PC-3 (cell line): ENCODE measurements at places on chromosomes 13 and 19.

GRCh38 chr19:50647879-50648615 lies 1.2 kb upstream of the C19orf81 start:
- no peak for DNase-seq

DNA sequence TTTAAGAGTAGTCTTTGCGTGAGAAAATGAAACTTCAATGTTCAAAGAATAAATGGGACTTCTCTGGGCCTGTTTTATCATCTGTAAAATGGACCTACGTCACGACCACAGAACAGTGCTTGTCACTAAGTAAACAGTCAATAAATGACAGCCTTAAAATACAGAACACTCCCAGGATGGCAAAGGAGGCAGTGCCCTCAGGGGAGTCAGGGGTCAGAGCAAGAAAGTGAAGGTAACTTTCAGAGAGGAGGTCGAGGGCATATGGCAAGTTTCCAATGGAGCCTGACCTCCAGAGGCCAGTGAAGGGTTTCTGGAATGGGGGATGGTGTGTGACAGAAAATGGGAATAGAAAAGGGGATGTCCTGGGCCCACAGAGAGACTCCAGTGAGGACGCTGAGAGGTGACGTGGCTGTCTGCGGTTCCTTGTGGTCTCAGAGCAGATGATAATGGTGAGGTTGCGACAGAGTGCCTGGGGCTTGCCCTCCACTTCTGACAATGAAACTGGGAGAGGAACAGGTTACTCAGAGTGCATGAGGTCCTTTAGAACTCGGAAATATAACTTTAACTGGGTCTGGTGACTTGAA lies 91.8 kb downstream of the UBL3 start:
- peak; percentile 91 for DNase-seq

DNA sequence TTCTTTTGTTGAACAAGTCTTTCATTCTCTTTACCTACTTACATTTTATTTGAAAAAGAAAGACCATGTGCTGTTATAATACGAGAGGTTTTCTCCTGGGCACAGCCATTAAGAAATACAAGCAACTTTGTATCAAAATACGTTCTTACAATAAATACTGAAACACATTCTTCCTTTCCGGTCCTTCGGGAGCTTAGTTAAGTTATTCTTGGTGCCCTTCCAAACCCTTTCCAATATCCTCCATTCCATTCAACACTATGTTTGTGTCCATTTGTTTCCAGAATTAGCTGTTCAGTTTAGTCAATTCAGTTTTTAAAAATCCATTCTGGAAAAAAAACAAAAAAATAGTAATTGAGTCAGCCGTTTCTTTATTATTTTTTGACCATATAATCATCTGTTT lies 746.8 kb upstream of the SLC10A2 start:
- no peak for DNase-seq

GRCh38 chr13:100069278-100069677 lies 19.6 kb upstream of the PCCA start:
- no peak for DNase-seq

DNA sequence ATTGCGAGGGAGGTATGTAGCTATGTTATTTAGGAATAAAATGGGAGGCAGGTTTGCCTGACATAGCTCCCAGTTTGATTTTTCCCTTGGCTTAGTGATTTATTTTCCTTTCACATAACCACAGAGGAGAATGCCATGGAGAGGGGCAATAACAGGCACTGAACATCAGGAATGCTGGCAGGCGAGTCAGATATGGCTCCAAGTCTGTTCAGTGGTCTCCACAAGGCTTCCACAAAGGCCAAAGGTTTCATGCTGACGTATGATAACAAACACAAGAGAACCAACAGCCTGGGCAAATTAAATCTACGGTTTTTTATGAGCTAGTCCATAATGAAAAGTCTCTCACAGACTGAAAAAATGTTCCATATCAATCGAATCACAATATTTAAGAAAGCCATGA lies 66.7 kb downstream of the SUCLA2 start:
- no peak for DNase-seq
